ENCODE measurements at places on chromosomes 11 and 22. TPM values are rescaled to one million over a fixed set of nuclear protein-coding genes. Genes with fewer than 3 reads are reported as not detected.

The OR10D3 gene
- polyA plus RNA-seq = not detected

The CREB3L1 gene
- polyA plus RNA-seq = 15.5 TPM

The KCNK4 gene
- not detected for polyA plus RNA-seq

The CATSPER1 gene
- not detected for polyA plus RNA-seq

The TRIM51 gene
- polyA plus RNA-seq = not detected

The MEI1 gene
- polyA plus RNA-seq = 2.4 TPM

The SCGB1D2 gene
- polyA plus RNA-seq = 2.4 TPM

The GAB4 gene
- polyA plus RNA-seq = not detected

The OR2AG2 gene
- polyA plus RNA-seq = 0.14 TPM

The USP28 gene
- polyA plus RNA-seq = 44.7 TPM

The TENM4 gene
- polyA plus RNA-seq = 20.2 TPM

The SGSM1 gene
- polyA plus RNA-seq = 2.2 TPM

DNA sequence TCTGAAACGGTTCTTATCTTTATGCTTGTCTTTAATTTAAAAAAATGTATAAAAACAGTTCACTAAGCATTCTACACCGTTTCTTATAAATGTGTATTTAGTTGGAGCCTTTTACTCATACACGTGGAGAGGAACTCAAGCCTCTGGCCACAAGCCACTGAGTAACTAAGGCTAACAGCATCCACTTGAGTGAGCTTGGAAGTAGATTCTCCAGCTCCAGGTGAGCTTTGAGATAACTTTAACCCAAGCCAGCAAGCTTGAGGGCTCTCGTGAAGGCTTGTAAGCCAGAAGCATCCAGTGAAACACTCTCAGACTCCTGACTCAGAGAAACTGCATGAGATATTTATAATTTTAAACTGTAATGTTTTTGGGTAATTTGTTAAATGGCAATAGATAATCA, 82.6 kb downstream of the ARHGAP20 start:
- DNase-seq = no peak

DNA sequence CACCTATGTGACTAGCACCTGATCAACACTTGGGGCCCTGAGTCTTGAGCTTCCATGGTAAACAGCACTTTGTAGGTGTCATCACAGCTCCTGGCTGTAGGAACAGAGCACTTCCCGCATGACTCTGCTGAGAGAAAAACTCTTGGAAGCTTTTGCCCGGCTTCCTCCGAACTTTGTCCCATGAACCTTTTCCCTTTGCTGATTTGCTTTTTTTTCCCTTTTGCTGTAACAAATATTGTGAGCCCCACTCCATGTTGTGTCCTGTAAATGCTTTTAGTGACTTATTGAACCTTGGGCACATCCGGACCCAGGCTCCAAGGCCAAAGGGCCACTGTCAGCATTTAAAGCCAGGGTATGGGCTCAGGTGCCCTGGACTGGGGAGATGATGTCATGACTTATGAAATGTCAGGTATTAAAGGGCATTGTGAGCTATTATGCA, 391.1 kb downstream of the TENM4 start:
- DNase-seq = no peak

DNA sequence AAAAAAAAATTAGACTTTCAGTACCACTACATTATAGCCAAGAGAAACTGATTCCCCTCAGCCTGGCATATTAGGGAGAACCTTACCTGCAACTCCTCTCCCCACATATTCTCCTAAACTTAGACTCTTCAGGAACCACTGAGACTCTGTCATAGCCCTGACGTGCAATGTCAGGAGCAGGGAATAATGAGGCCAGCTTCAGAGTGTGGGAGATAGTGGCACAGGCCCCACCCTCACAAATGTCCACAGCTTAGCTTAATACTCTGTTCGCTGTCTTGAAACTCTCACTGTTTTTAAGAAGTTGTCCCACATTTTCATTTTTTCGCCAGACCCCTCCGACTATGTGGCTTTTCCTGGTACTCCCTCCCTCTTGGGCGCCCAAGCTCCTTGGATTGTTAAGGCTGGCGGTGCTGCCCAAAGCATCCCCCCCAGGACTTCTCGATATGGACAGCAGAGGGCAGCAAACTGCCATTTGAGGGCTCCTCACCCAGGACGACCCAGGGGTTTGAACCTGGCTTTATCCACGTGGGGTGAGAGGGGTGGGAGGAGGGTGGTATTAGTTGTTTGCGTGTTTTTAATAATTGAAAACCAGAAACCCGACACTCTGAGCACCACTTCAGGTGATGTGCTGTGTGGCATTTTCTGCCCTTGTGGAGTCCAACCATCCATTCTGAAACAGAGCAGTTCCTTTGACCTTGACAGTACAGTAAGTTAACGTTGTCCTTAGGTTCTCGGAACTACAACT, 45.2 kb upstream of the RASSF10 start:
- no peak for DNase-seq

DNA sequence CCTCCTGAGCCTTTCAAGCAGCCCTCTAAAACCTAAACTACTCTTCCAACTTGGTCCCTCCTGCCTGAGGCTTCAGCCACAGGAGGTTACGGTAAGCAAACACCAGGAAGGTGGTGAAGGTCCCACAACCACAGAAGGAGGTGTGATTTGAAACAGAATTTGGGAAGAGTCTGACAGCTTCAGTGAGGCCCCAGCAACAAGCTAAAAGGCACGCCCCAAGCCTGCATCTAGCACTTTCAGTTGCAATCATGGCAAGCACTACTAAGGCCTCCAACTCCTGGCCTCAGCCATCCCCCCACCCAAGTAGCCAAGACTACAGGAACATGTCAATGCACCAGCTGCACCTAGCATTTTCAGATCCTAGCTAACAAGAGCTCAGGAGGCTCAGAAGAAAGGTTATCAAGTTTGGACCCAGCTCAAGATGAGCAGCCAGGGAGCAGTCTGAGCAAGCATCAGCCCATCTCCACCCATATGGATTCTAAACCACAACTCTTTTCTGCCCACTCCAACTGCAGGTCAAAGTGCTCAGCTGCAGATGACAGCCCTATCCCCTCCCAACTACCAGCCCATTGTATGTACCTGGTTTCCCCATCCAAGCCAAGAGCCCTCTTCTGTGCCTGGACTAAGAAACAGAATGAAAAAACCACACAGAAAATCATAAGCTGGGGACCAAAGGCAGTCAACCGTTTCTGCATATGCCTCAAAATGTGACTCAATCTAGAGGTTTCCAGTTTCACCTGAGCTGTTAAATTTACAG, 10.4 kb upstream of the AHNAK start:
- DNase-seq = no peak

- peak; percentile 72 for DNase-seq
Observed at GRCh38 chr22:35961480-35962295, 66.9 kb downstream of the RBFOX2 start.

- DNase-seq = no peak
Observed at GRCh38 chr11:62419943-62420342, 1.1 kb downstream of the SCGB1A1 start.

DNA sequence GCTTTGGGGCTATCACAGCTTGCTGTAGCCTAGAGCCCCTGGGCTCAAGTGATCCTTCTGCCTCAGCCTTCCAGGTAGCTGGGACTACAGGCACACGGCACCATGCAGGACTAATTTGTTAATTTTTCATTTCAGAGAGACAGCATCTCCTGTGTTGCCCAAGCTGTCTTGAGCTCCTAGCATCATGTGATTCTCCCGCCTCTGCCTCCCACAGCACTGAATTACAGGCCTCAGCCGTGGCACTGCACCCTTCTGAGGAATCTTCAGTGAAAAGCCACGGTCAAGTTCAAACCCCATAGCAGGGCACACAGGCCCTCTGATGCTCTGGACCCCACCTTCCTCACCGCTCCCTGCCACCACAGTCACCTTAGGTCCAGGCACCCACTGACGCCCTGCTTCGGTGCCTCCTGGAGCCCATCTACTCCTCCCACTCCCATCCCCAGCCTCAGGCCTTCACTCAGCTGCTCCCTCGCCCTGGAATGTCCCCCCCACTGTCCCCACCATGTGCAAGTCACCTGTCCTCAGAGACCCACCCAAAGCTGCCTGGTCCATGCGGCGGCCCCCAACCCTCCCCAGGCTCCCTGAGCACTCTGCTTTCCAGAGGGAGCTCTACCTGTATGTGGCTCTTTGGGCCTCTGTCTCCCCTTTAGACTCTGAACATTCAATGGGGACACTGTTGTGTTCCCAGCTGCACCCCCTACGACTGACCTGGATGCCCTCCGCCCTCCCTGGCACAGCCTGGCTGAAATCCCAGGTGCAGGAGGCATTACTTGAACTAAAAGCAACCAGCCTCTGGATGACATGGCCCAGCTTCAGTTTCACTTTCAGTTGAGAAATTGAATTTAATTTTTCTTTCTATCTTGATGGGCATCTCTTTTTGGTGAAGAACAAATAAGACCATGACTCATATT, 1.6 kb downstream of the APOL2 start:
- no peak for DNase-seq

DNA sequence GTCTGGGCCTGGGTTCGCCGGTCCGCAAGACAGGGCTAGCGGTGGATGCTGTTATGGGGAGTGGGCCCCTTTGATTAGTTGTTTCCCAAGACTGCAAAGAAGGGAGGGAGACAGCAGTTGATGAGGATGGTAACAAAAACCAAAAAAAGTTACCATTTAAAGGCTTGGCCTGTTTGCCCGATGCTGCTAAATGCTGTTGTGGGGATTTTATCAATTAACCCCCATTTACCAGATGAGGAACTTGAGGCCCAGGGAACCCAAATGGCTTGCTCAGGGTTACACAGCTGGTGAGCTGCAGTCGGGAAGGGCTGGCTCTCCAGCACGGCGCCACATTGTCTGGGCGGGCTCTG, 3.4 kb downstream of the TRPT1 start:
- DNase-seq = no peak

DNA sequence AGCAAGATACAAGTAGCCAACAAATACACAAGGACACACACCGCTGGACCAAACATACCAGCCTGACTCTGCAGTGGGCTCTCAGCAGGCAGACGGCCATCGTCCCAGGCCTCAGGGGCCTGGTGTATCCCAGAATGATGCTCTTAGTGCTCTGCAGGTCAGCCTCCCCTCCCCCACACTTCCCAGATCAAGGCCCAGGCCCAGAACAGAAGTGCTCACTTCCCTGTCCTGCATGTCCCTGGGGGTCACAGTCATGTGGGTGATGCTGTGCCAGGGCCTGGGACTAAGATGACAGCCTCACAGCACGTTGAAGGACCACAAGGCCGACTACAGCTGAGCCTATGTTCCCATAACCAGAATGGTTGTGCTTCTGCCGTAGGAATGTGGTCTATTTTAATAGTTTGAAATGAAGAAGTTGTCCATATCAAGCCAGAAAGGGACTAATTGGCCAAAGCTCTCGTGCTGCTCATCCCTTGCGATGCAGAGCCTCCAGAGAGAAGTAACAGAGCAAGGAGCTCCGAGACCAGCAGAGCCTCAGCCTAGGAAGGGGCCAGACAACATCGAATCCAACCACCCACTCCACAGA, 48.6 kb downstream of the GAB4 start:
- DNase-seq = no peak

DNA sequence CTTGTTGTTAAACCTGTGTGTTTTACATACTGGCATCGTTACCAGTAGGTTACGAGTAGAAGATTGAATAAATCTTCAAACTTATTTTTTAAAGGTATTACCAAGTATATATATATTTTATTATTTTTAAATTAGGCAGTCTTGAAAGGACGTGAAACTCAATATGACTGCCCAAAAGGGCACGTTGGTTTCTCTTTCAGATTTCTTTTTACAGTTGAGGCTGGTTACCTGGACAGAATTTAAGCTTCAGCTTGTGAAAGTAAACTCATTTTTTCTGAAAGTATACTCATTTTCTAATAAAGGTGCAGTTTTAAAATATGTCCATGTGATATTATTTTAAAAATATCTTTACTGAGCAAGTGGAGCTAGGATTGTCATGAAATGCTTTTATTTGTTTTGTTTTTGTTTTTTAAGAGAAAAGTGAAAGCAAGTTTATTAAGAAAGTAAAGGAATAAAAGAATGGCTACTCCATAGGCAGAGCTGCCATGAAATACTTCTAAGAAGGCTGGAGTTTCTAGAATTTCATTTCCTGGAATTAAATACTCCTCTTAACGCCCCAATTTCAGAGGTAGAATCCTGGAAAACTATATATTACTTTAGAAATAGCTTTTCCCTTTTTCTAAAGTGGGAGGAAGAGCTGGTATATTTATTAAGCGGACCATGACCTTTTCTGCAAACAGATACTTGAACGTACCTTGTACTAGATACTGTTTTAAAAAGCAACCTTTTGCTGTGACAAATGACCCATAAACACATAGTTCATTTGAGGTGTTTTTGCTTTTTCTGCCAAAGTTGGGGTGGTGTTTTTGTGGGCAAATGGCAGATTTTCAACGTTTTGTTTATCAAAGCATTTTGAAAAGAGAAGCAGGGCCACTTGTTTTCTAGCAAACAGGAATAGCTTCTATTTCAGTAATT, 1.9 kb downstream of the FBXO7 start:
- DNase-seq = no peak

GRCh38 chr22:43152003-43152356, 621 bp downstream of the TSPO start:
- DNase-seq = no peak

DNA sequence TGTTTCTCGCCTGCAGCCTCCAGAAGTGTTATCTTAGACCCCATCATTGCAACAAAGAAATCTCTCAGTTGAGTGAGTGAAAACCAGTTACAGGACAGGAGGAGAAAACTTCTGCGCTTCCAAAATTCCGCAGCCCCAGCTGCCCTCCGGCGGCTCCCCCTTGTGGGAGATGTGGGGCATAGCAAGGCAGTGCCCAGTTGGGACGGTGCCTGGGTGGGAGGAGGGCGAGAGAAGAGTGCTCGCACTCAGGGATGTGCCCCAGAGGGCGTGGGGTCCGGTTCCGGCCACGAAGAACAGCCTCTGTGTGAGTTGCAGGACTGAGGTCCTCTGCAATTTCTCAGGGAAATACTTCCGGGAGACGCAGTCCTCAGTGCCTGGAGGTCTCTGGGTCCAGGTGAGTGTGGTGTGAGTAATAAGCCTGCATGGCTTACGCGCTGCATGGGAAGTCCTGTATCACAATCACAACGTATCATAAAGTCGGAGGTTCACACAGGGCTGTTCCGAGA, 87.0 kb upstream of the BLID start:
- DNase-seq = no peak

DNA sequence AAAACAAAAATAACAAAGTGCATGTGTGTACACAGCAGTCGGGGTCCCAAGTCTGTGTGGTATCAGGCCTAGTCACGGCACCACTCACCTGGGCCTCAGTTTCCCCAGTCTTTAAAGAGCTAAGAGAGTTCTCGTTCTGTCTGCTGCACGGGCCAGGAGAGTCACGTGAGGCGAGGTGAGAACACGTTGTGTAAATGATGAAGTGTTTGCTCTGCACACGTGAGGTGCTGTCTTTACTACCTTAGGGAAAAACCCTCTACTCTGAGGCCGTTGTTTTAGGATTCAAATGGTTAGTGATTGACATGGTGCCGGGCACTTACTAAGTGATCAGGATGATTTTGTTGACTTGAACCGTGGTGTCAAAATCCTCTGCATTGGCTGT, 86.5 kb upstream of the PPARA start:
- DNase-seq = no peak

DNA sequence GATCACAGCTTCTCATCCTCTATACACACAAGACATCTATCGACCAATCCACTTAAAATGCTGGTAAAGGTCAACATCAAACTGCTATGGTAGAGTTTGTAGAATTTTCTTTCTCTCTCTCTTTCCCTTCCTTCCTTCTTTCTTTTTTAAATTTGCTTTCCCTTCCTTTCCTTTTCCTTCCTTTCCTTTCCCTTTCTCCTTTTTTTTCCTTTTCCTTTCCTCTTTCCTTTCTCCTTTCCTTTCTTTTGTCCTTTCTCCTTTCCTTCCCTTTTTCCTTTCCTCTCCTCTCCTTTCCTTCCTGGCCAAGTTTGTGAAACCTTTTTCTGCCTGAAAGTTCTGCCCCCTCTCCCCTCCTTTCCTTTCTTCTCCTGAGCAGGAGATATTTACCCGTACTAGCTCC, 3.1 kb downstream of the C11orf97 start:
- no peak for DNase-seq

- no peak for DNase-seq
Observed at GRCh38 chr11:15095736-15096228, 18.9 kb upstream of the INSC start.
